ENCODE measurements at places on chromosomes 7 and 10. TPM values are rescaled to one million over a fixed set of nuclear protein-coding genes. Genes with fewer than 3 reads are reported as not detected.

Gene GRB10
- polyA plus RNA-seq: 35.7 TPM

Gene SLC16A9
- 20.5 TPM for polyA plus RNA-seq

Gene EN2
- polyA plus RNA-seq: 0.03 TPM

Gene FKBP6
- polyA plus RNA-seq: 0.11 TPM

Gene MRLN
- polyA plus RNA-seq: 0.21 TPM

Gene COL1A2
- 45.2 TPM for polyA plus RNA-seq

Gene ARHGEF35
- 0.86 TPM for polyA plus RNA-seq

Gene CDC14C
- 0.09 TPM for polyA plus RNA-seq

Gene TUBB8
- polyA plus RNA-seq: 3.0 TPM

Gene MYL7
- polyA plus RNA-seq: 1.4 TPM

Gene EBF3
- 0.20 TPM for polyA plus RNA-seq

Gene LIPJ
- not detected for polyA plus RNA-seq

Gene ZNF804B
- polyA plus RNA-seq: not detected

Gene CLDN12
- 127 TPM for polyA plus RNA-seq

Gene COL13A1
- polyA plus RNA-seq: 3.7 TPM

DNA sequence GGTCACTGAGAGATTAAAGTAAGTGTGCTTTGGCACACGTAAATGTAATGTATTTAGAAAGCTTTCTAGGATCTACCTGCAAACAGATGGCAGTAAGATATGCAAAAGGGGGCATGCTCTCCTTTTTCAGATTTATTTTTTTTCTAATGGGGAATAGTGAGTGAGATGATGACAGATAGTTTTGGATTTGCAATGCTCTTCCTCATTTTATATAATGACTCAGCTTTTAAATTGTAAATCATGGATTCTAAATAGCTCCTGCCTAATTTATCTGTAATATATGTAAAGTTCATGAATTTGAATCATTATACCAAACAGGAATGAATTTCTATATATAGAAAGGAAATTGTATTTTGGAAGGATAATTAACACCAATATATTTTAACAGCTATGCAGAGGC is 961.6 kb upstream of the LRRTM3 start:
- no peak for DNase-seq

DNA sequence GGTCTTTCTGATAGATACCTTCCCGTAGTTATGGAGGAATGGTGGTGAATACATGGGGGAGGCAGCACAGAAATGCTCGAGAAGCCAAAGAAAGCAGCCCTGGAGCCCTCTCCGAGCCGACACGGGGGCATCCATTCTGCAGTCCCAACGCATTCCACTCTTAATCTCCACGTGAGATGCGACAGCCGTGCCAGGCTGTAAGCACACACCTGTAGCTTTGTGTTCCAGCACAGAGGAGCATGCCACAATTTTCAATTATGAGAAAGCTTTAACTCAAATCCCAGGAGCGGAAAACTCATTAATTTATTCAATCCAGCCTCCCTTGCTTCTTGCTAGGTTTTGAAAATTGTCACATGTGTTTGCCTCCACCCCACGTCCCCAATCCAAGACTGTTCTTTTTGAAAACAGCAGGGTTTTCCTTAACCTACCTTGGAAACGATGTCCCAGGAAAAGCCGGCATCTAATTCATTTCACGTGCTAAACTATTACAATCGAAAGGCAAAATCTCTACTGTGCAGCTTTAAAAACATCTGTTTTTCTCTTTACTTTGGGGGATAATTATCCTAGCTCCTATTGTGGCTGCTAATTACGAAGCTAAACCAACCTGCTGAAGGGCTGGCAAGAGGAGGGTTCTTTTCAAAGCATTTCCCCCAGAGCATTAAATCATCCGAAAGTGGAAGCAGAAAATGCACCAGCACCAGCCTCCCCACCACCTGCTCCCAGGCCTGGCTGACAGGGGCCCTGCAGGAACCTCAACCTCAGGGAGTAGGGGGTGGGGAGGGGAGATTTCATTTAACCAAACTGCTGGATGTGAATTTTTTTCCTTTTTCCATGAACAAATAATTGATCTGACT is 56.0 kb upstream of the CHST15 start:
- DNase-seq: no peak

DNA sequence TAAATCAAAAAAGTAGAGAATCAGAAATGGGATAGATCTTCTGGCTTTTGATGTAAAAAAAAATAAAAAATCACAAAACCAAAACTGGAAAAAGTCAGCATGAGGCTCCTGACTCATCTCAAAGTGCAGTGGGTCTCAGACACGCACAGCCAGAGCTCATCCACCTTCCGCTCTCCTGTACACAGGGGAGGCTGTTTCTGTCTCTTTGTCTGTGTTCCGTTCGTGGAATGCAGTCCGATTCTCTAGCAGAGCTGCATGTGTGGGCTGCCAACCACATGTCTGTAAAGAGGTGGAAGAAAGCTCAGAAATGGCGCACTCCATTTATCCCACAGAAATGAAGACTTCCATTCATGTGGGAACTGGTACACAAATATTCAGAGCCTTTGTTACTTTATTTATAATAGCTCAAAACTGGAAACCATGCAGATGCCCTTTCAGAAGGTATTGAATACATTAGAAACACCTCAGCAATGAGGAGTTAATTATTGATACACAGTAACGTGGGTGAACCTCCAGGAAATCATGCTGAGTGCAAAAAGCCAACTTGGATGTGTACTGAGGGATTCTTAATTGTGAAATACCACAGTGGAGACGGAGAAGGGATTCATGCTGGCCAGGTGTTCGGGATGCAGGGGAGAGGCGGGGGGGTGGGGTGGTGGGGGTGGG is 123.3 kb downstream of the TRRAP start:
- DNase-seq: no peak

DNA sequence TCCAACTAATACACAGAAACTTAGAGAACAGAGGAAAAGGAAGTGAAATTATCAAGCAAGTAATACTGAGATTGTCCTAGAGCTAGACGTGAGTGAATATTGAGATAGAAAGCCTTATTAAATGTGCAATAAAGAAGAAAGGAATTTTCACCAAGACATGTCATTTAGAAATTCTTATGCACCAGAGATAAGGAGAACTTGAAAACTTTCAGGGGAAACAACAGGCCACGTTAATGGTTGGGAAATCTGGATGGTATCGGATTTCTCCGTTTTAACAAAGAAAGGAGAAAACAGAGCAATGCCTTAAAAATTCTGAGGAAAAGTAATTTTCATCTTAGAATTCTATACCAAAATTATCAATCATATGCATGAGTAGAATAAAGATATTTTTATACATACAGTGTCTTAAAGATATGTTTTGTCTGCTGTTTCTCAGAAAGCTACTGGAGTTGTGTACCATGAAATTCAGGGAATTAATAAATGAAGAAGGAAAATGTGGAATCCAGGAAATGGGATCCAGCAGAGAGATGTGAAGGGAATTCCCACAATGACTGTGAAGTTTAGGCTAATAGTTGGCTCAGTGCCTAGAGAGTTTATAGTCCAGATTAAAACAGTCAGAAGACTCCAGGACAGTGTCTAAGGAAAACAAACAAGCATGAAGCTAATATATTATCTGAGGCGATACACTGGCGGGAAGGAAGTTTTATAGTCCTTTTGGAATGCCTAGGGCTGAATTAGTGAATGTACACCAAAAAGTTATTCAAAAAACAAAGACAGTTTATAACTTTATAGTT is 159.5 kb downstream of the PPP1R9A start:
- no peak for DNase-seq

DNA sequence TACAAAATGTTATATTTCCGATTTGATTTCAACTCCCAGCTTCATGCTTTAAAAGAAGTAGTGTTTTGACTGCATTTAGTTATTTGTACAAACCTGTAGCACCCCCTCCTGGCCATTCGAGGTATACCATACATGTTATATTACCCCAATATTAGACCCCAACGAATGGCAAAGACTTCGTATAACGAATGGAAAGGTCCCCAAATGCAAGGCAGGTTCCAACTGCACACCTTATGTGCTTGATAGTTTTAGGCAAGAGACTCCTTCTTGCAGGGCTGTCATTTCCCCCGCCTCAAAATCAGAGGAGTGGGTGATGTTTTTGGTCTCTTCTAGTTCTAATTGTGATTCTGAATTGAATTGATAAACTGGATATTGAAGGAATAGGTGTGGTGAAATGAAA is 101.1 kb upstream of the TARP start:
- no peak for DNase-seq

- DNase-seq: no peak
Measured at GRCh38 chr7:104264285-104264684, 56.5 kb upstream of the ORC5 start.

DNA sequence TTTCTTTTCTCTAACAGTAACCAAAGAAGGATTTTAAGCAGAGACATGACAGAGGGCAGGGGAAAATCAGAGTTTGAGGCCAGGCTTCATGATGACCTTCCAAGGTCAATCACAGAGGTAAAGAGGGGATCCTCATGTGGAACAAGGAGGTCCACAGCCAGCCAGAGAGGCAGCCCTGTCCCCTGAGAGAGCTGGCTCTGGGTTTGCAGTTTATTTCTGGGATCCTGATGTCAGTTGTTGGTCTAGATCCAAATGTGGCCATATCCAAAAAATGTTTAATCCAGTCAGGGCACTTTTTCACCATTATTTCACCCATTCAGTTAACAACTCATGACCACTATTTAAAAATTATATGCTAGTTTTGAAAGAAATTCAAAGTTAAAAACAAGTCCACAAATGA is 45.6 kb downstream of the GPR141 start:
- DNase-seq: no peak

- DNase-seq: no peak
Measured at GRCh38 chr7:117427258-117427701, at the start of gene ASZ1. ASZ1 (minus strand) TSS chr7:117427493; CDS start chr7:117427460, 33 bp downstream.

DNA sequence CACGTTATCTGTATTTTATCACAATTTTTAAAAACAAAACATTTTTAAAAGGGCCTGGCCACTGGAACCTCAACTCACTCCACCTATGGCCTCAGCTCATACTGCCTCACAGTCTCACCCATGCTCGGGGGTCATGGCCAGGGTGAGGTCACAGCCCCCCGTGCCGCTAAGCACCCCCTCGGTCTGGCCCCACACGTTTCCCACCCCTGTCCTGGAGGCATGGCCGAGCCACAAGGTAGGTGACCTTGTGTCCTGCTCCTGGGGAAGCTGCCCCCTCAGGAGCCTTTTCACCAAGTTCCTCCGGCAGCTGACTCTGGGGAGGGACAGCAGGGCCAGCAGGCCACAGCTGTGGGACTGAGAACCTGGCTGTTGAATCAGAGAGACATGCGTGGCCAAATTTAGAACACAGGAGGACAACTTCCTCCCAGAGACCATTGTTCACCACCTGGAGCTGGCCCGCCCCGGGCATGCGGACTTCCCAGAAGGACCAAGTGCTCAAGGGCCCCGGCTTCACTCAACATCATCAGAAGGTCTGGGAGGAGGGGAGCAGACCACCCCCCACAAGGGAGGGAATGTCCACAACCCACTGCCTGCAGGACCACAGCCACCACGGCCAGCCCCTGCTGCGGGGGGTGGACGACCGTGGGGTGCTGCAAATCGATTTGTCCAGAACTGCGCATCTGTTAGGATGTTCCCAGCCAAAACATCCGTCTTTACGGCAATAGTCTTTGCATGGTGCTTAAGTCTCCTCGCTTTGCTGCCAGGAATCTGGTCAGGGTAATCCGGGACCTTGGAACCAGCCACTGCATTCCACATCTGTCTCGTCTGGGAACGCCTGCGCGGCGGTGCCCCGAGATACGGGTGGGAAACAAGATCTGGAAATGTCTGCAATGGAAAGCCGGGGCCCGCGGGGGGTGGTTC is 48.6 kb upstream of the PDGFA start:
- DNase-seq: no peak

- no peak for DNase-seq
Measured at GRCh38 chr7:81469153-81469868, 300.5 kb downstream of the HGF start.

DNA sequence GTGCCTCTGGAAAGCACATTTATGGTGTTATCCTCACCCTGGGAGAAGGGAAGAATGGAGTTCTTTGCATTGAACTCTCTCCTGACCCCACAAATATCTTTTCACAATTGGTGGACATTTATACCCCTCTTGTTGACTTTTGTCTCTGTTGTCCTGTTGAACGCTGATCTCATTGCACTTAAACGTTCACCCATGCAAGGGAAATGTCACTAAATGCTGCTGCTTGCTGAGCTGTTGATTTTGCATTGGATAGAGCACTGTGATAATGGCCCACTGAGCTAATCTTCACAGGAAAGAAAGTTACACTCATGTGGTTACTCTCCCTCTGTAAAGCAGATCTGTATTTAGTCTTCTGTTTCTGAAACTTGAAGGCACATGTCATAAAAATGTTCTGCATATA is 133.4 kb downstream of the FZD1 start:
- no peak for DNase-seq

GRCh38 chr10:122140941-122141623 is 130.0 kb upstream of the BTBD16 start:
- no peak for DNase-seq

DNA sequence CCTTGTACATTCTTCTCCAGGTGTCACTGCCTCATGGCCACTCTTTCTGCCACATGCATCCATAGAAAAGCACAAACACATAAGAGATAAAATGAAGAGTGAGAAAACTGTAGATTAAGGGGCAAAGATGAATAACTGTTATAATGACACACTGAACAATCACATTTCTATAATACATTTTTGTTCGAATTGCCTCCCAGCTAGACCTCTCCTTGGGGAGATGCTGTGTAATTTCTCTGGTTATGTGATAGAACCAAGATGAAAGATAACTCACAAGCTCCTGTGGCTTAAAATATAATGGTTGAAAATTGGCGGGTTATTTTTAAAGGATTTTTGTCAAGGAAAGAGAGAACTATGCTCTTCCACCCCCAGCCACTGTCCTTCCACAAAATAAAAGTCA is 60.2 kb upstream of the STEAP1 start:
- DNase-seq: no peak

DNA sequence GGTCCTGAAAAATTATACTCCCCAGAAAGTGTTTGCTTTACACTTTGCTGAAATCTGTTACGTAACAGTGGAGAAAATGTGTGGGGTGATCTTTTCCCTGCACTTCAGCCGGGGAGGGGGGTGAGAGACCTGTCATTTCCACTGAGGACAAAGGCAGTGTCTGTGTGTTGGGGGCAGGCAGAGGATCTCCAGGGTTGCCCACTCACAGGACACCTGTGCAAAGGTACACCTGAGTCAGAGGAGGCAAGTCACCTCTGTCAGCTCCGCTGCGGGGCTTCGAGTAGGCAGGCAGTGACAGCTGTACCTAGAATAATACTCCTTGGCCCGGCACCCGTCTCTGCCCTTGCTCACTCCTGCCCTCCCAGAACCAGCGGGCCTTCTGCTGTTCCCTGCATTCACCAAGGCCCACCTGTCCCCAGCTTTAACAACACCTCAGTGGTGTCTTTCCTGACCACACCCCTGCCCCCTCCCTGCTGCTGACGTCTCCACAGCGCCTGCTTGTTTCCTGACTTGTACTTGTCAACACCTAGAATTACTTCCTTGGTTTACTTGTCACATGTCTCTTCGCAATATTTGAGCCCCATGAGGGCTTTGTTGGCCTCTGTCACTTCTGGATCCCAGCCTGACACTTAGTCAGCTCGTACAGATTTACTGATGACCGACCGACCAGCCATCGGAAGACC is 159.2 kb downstream of the NEURL1 start:
- no peak for DNase-seq

- DNase-seq: no peak
Measured at GRCh38 chr10:49356181-49356580, 39.7 kb downstream of the DRGX start.

GRCh38 chr10:27745732-27746396 is at the start of gene MKX:
MKX (minus strand) TSS chr10:27745819; CDS start chr10:27743415, 2,404 bp downstream.
- DNase-seq: peak; percentile 93

GRCh38 chr10:30422981-30423654 is 10.9 kb upstream of the MAP3K8 start:
- DNase-seq: no peak

GRCh38 chr7:367351-367901 is 77.5 kb downstream of the FOXL3 start:
- no peak for DNase-seq
